ENCODE measurements at places on chromosomes 7 and 10.
A peak's percentile ranks its signal among the peaks of the same experiment; 100 is the strongest.

GRCh38 chr10:12844811-12845483, 156.6 kb downstream of the CCDC3 start:
- DNase-seq = peak; percentile 62

GRCh38 chr7:85509476-85509875, 322.6 kb upstream of the SEMA3D start:
- no peak for DNase-seq

DNA sequence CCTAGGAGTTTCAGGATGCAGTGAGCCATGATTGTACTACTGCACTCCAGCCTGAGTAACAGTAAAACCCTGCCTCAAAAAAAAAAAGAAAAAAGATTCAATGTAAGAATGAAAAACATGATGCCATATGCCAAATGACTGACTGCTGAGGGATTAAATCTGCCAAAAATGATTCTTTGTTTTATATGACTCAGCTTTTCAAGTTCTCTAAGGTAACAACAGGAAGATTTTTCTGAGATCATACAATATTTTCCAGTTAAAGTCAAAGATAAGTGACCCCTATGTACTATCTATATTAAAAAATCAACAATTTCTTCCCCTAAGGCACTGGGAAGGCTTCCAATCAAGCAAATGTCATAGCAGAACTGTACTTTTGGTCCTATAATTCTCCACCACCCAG, 271.2 kb upstream of the IMMP2L start:
- DNase-seq = peak; percentile 12

DNA sequence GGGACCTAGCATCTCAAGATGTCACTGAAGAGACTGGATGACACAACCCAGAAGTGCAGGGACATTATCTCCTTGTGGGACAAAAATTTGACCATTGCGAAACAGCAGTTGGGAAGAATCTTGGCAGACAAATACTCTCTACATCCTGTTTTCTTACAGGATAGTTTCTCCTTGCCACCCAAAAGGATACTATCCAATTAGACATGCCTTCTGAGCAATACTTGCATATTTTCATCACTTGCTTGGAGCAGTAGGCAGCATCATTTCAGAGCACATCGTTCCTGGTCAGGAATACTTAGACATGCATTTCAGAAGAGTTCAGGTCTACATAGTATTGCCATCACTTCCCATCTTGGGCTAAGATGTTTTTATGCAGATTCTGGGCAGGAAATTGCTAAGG, 56.8 kb downstream of the FAS start:
- no peak for DNase-seq

GRCh38 chr10:113679463-113680189, at the start of gene CASP7:
Gene CASP7, plus strand, starts transcription at chr10:113679912. Its CDS starts 17,582 bp downstream, at chr10:113697494.
- peak; percentile 87 for DNase-seq

DNA sequence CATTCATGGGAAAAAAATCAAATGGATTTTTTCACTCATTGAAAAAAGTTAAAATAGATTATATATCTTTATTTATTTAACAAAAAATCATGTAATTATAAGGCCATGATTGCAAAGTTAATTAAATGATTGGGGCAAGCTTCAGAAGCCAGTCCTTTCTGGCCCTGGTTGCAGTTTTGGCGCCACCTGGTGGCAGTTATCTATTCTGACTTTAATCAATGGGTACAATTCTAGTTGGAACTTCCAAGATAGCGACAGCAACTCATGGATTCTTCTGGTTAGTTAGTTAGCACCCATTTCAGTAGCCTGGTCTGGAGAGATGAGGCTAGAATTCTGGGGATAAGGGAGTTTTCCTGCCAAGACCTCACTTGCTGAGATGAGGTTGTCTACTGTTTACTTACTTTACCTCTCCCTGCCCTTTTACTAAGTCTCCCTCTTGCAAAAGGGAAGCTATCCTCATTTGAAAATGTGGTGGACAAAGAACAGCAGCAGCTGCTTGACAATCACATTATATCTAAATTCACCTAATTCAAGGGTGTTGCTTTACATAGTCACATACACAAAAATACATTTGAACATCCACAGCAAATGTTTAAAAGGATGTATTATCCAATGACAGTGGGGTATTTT, 42.3 kb downstream of the NOC3L start:
- DNase-seq = peak; percentile 72

DNA sequence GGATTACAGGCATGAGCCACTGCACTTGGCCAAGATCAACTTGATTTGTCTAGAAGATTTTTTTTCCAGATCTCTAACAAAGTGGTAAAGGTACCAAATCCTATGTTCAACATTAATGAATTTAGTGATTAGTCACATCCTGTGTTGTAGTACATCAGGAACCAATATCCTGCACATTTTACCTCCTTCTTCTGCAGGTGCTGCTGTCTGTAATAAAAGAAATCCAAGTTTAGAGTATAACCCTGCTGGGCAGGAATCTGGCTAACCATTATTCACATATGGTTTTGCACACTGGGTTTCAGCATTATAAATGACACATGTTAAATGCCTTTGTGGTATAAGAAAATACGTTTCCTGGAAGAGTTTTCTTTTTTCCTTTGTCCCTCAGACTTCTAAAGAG, 10.8 kb downstream of the PARD3 start:
- DNase-seq = no peak

DNA sequence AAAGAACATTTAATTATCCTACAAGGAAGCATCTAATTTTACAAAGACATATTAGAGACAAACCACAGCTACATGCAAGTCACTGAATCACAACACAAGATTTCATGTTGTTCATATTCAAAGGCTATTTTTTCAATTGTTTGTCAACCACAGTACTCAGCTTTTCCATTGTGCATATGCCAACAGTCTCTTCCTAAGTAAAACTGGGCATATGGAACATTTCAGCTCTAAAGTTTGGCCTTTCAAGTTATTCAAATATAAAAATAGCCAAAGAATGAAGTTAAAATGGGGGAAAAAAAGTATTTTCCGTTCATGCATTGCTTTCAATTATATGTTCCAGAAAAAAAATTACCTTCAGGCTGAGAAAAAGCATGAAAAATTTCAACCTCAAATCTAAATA, 537.9 kb downstream of the PLXDC2 start:
- DNase-seq = no peak

DNA sequence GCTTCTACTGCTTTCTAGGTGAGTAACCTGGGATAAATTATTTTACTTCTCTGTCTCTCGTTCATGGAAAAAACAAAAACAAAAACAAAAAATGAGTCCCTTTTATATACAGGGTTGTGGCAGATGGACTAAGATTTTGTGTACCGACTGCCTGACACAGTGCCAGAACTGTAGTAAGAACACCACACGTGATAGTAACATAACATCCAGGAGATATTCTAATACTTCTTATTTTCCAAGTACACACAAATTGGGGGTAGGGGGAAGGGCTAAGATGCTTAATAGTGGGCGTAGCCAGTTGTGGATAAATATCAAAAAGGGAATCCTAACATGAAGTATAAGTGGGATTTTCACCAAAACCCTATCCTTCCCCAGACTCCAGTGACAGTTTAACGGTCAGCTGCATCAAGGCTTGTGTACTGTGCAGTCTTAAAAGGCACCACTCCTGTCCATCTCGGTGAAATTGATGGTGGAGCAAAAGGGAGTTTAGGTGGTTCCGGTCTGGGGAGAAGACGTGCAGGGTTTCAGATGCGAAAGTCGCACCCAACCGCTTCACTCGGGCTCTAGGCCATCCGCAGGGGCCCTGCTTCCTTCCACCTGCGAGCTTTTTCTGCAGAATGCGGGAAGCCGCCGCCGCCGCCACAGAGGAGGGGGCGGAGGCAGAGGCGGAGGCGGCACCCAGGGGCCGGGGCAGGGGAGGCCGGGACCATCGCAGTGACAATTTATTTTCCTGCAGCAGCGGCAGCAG, at the start of gene STAMBPL1:
TSS of gene STAMBPL1 (plus strand) at position 712 of the 748 bp plus-strand sequence. CDS start 21,464 bp downstream, outside the sequence.
- no peak for DNase-seq

- DNase-seq = peak; percentile 66
Measured at GRCh38 chr10:91616137-91616536, 16.7 kb downstream of the PPP1R3C start.

GRCh38 chr10:71582019-71582418, 137.6 kb downstream of the C10orf105 start:
- peak; percentile 69 for DNase-seq

DNA sequence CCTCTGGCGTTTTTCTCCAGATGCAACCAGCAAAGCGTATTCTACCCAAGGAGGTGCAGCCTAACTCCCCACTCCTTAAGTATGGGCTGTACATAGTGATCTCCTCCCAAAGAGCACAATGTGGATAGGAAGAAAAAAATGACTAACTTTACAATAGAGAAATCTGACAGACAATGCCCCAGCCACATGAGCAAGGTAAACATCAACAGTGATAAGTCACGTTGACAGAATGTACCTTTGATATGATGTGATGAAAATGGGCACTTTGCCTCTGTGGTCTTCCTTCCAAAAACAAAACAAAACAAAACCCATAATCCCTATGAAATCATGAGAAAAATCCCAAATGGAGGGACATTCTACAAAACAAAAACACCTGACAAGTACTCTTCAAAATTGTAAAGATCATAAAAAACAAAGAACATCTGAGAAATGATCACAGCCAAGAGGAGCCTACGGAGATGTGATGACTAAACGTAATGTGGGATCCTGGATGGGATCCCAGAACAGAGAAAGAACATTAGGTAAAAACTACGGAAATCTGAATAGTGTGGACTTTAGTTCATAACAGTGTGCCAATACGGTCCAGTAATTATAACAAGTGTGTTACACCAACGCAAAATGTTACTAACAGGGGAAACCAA, 50.6 kb downstream of the ABLIM1 start:
- DNase-seq = no peak

Measured in myocyte (in vitro differentiated cells).